EL (cell line): ENCODE measurements at places on chromosomes 7 and 10.

DNA sequence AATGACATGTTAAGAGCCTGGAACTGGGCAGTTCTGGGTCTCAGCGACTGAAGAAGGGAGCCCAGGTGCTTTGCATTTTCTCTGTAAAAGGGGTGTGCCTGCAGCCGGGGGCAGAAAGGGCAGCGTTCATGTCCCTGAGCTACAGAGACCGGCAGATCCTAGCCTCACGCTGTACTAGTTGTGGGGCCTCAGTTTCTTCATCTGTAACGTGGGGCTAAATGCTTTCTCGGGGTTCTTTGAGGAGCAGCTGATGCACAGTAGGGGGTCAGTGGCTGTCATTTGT lies 79.6 kb downstream of the NEURL1 start:
- DNase-seq, result no peak

- DNase-seq, result no peak
These were observed 1118.9 kb upstream of the CELF2 start for GRCh38 chr10:9898633-9899395.

GRCh38 chr7:149776848-149777407 lies 3.5 kb upstream of the ZNF467 start:
- DNase-seq, result no peak

DNA sequence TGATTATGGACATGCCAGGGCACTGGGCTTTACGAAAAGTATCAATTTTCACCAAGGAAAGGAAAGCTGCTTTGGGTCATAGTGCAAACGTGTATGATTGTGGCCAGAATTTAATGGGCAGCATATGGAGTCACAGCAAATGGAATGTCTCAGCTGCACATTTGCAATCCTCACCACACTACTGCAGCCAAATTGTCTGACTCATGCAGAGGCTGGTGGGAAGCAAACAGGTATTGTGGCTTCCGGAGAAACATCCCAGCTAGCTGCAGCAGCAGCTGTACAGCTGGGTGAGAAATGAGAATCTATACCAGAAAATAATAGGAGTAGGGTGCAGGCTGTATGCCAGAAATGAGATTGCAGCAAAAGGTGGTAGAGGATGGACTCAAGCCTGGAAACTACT lies 374.7 kb upstream of the VWC2 start:
- no peak for DNase-seq

- no peak for DNase-seq
These were observed 107.5 kb upstream of the WAC start for GRCh38 chr10:28425422-28425821.

- no peak for DNase-seq
These were observed 144.1 kb downstream of the SRPK2 start for GRCh38 chr7:105244594-105244993.

DNA sequence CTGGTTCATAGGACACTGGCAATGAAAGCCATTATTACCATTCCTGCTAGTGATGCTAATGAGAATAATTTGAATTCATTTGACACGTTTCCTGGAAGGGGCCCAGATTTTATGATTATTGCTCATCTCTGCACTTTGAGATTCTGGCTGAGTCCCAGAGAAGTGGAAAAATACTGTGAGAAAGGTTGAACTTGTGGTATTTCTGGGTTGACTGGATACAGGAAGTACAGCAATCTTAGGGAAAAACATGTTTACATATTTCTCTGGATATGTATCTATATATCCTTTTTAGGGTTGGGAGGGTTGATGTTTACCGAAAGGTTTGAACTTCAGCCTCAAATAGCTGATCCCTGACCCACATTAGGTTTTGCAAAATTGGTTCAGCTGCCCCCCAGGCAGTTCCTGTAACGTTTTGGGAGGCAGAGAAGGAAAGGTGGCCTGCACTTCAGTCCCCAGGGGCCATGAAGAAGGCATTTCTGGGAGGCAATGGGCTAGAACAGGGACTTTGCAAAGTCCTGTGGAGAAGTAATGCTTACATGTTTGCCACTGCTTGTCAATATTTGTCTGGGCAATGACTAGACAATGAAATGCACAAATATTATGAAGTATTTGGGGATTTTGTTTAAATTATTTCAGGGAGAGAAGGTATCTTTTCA lies 253.7 kb upstream of the PITRM1 start:
- DNase-seq, result peak; percentile 85

DNA sequence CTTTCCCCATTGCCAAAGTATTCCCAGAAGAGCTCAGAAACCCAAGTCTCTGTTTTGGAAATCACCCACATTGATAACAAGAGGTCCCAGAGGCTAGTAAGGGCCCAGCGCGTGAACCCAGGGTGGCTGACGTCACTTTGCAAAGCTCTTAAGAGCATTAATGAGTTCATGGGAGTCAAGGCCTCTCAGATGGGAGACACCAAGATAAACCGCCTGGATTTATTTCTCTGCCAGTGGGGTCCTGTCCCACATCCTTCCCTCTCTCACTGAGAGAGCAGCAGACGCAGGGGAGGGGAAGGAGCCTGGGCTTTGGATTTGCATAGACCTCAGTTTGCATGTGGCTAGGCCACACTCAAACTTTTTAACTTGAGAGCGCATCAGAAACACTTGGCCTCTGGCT lies 184.8 kb upstream of the PDE1C start:
- DNase-seq, result no peak

- peak; percentile 35 for DNase-seq
These were observed 87.4 kb upstream of the RSU1 start for GRCh38 chr10:16904639-16905061.
